Small intestine (tissue), 16 donors: ENCODE measurements at places on chromosomes 4 and X.

DNA sequence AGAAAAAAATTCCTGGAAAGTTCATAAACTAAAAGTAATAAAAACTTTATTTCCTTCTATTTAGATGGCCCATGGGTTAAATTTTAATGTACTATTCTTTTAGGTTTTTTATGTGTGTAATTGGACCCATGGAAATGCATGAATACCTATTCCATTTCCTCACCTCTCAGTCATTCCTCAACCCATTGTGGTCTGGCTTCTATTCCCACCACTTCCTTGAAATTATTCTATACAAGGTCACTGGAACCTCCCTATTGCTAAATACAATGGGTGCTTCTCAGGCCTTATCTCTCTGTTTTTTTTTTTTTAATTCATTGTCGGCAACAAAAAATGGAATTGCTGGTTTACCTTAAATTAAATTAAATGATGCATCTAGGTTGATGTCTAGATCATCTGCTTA lies 17.2 kb downstream of the SLC39A8 start:
- no peak for DNase-seq

DNA sequence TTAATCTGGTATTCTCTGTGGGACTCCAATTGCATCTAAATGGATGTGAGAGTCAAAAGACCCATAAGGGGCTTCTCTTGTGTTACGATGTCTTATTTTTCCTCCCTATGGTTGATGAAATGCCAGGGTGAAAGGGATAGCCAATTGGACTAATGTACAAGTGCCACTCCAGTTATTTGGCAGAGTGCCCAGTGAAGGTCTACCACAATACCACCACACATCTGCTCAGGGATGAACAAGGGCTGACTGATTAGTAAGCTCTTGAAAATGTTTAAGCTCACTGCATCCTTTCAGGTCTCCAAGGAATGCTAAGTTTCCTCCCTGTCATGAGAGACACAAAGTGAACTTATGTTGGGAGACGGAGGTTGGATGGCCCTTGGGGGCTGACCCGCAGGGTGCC lies 57.8 kb downstream of the HEPH start:
- no peak for DNase-seq

GRCh38 chr4:40856277-40856839 lies 106.6 kb downstream of the NSUN7 start:
- DNase-seq = no peak

DNA sequence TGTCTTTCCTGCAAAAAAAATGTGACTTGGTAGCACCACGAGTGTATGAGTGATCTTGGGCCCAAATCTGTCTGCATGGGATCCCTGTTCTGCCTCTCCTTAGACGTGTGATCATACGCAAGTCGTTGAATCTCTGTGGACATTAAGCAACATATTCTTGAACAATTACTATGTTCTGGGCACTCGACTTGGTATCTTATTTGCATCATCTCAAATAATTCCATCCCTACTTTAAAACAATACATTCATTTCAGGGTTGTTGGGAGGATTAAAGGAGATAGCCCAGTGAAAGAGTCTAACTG lies 145.4 kb upstream of the CPEB2 start:
- DNase-seq = no peak

- DNase-seq = peak; percentile 40
These were observed 553.6 kb upstream of the BOD1L1 start for GRCh38 chr4:14180983-14181601.

DNA sequence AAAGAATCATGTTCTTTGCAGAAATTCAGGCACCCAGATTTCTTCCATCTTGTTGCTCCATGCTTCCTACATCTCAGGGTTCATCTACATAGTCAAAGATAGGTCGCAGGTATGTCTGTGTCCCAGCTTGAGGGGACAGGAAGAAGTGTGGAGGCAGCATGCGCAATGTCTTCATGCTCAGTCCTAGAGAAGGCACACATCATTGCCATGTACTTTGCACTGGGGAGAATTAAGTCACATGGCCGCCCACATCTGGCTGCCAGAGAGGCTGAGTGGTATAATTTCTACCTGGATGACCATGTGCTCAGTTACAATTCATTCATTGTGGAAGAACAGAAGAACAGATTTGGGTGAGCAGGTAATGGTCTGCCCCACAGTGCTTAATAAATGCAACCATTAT lies 54.1 kb downstream of the GAB1 start:
- DNase-seq = peak; percentile 60

DNA sequence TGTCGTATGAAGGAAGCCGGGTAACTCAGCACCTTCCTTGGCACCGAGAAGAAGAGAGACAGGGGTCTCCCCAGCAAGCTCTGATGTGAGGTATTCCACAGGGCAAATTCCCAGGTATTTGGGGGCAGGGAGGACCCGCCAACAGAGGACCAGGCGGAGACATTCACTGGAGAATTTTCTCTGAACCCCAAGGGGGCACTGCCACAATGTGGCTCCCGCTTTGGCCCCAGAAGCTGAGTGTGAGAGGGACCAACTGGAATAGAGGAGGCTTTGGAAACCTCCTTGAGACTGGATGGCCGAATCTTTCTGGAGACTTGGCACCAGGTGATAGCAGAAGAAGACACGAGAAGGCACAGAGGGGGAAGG lies 735 bp upstream of the GABRE start:
- peak; percentile 16 for DNase-seq
